ENCODE measurements at places on chromosomes 11 and 22.
A peak's percentile ranks its signal among the peaks of the same experiment; 100 is the strongest.

DNA sequence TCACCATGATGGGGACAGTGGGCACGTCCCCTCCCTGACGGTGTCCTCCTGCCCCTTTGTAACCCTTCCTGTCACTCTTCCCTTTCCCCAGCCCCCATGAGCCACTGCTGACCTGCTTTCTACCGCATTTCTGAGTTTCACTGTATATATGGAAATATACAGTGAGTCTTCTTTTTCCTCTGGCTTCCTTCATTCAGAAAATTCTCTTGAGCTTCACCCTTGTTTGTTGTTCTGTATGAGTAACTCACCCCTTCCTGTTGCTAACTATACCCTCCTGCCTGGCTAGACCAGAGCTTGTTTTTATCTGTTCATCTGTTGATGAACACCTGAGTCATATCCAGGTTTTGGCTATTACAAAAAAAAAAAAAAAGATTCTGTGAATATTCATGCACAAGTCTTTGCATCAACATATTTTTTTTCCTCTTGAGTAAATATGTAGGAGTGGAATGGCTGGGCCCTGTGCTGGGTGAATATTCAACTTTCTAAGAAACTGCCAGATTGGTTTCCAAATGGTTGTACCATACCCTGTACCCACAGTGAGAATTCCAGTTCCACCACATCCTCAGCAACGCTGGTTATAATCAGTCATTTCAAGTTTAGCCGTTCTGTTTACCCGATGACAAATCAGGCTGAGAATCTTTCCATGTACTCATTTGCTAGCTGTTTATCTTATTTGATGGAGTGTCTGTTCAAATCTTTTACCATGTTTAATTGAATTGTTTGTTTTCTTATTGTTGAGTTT lies 62.0 kb downstream of the IGF2 start:
- DNase-seq: no peak

DNA sequence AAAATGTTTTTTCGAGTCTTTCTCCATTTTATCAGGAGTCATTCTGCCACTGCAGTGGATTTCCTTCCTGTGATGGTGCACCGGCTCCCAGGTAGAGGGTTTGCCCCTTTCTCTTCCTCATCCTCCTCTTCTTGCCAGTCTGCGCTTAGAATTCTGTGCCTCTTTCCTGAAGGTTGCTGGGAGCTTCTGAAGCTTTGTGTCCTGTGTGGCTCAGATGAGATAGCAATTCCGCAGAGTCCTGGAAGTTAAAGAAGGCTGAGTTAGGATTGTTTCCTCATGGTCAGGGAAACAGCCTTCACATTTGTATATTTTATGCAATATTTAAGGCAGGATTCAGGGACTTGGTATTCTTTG lies 264 bp downstream of the BCO2 start:
- DNase-seq: no peak

DNA sequence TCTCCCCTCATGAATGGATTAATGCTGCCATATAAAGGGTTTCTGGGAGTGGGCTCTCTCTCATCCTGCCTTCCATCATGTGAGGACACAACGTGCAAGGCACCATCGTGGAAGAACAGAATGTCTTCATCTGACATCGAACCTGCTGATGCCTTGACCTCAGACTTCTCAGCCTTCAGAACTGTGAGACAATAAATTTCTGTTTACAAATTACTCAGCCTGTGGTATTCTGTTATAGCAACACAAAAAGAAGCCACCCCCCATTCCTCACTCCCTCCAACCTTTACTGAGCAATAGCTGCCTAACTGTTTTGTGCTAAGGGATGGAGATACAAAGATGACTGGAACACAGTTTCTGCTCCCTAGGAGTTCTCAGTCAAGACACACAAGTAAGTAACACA lies 106.1 kb upstream of the PLET1 start:
- no peak for DNase-seq

GRCh38 chr11:119713359-119714040 lies 15.5 kb downstream of the NECTIN1 start:
- no peak for DNase-seq

DNA sequence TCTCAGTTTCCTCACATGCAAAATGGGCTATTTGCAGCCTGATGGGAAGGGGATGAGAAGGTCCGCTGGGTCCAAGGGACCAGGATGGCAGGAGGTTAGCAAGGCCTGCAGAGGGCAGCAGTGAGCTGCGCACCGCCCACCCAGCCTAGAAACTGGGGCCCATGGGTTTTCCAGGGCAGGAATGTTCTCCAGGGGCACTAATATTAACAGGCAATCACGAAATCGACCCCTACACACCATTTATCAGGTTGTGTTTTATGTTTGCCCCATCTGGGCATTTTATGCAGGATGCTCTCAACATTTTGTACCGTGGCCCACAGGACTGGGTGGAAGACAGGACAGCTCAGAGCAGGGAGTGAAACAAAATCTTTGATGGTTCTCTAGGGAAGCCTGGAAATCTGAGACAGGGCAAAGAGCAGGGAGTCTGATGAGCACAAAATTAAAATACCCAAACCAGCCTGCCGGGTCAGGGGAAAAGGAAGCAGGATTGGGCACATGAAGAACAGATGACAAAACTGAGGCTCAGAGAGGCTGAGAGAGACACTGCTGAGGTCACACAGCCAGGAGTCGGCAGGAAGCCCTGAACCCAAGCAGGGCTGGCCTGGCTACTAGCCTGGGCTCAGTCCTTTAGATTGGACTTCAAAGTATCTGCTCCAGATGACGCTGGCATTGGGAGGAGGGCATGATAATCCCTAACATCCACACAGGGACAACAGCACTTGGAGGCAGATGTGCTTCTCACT lies 1.6 kb upstream of the BCR start:
- peak; percentile 67 for DNase-seq

DNA sequence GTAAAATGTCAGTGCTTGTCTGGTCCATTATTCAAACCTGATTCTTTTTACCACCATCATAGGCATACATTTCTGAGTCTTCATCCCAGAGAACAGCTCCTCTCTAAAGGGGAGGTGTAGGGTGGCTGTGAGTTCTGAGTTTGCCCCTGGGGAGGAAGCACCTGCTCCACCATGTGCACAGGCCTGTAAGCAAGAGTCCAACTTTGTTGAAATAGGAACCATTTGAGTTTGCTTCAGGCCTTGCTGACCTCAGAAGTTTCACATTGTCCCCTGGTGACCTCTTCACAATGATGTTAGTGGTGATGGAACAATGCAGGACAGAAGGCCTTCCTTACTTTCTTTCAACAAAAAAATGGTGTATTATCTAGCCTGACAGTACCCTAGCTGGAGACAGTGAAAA lies 54.6 kb upstream of the TOP3B start:
- DNase-seq: no peak

GRCh38 chr11:42713753-42714152 lies 598.0 kb upstream of the API5 start:
- no peak for DNase-seq

All from stimulated activated CD4-positive, alpha-beta T cell treated with anti-CD3 and anti-CD28 coated beads, Interleukin-4, amount 100 ng/mL, for 4 hours (primary cell).